Lung (tissue), 17 donors: ENCODE measurements at places on chromosomes 12 and 14. TPM values are rescaled to one million over a fixed set of nuclear protein-coding genes. Genes with fewer than 3 reads are reported as not detected.

DNA sequence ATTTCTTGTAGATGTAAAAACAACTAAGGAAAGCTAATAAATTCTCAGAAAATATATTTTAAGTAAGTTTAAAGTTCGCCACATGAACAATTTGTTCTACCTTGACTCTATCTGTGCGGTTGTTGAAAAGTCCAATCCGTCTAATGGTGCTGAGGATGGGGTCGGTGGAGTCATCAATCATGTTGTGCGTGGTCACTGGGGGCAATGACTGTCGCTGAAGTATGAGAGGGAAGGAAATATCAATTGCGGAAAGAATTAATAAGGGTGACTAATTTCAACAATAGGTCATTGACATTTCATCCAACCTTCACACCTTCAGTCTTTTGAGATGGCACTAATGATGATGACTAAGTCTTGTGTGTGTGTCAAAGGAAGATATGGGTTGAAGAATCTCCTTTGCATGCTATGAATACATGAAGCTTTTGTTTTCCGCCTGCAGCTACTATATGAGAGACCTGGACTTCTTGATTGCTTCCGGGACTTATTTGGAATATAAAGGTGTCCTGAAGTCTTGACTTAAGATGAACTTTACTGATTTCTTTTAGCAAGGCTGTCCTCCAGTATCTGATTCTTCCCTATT, 32.1 kb downstream of the SPX start:
- DNase-seq: no peak
- H3K36me3 ChIP-seq: no peaks in the 10 kb centered on the region

TAS2R30 gene
- total RNA-seq: 40.4 TPM

DNA sequence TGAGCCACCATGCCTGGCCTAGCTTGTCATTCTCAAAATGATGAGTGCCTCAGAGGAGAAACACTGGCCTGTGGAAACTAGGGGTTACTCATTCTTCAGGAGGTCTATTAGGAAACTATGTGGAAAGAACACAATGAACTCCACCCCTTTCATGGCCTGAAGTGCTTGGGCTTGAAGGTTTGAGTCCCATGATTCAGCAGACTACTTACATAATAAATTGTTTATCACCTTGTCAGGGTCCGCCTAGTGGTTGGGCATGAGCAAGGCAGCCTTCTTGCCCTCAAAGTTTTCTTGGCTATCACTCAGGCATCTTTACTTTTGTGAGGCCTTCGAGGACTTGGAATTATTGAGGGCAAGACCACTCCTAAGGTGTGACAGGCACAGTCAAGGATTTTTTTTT, 251.2 kb downstream of the ACSS3 start:
- DNase-seq: no peak
- no peak overlapping the region for H3K27ac ChIP-seq
- no peak overlapping the region for H3K4me3 ChIP-seq
- H3K36me3 ChIP-seq: no peaks in the 10 kb centered on the region

GOLT1B gene
- total RNA-seq: 34.3 TPM

GRCh38 chr12:128817111-128818015, 6.4 kb downstream of the SLC15A4 start:
- H3K4me1 ChIP-seq: peaks cover 2% of the 10 kb centered on the region
- H3K27ac ChIP-seq: peak overlapping the region; percentile 87
- no peaks in the 10 kb centered on the region for H3K27me3 ChIP-seq

- H3K4me3 ChIP-seq: no peak overlapping the region
- DNase-seq: no peak
- H3K4me1 ChIP-seq: peaks cover 2% of the 10 kb centered on the region
- no peak overlapping the region for H3K27ac ChIP-seq
- peaks cover 39% of the 10 kb centered on the region for H3K27me3 ChIP-seq
- no peaks in the 10 kb centered on the region for H3K36me3 ChIP-seq
These were observed 9.1 kb downstream of the KRT83 start for GRCh38 chr12:52312086-52312485.

GRCh38 chr12:121718653-121719239, 6.2 kb downstream of the TMEM120B start:
- no peak overlapping the region for H3K27ac ChIP-seq
- H3K36me3 ChIP-seq: no peaks in the 10 kb centered on the region
- no peak for DNase-seq
- no peaks in the 10 kb centered on the region for H3K27me3 ChIP-seq
- no peak overlapping the region for H3K4me3 ChIP-seq

- H3K27me3 ChIP-seq: no peaks in the 10 kb centered on the region
- no peaks in the 10 kb centered on the region for H3K36me3 ChIP-seq
- H3K4me1 ChIP-seq: no peaks in the 10 kb centered on the region
These were observed 354.2 kb downstream of the TMEM121 start for GRCh38 chr14:105880616-105881015.

GUCY2C gene
- not detected for total RNA-seq

DNA sequence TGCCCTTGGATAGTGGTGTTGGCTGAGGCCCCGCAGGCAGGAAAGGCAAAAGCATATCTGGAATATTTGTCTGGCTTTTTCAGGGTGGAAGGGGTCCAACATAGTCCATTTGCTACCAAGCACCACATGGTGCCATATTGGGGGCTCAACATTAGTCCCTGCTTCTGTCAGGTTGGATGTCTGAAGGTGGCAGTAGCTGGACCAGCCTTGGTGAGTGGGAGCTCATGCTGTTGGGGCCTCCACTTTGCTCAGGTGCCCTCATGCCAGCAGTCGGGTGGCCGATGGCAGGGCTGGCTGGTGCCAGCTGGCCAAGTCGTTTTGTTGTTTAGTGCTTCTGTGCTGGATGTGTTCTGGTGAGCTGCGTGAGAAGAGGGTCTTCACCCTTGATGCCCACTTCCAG, 135.3 kb downstream of the PAPOLA start:
- no peak for DNase-seq
- H3K4me3 ChIP-seq: no peak overlapping the region
- no peaks in the 10 kb centered on the region for H3K27me3 ChIP-seq
- H3K27ac ChIP-seq: no peak overlapping the region

BCL2L14 gene
- total RNA-seq: 1.8 TPM

- H3K36me3 ChIP-seq: no peaks in the 10 kb centered on the region
- DNase-seq: no peak
- no peaks in the 10 kb centered on the region for H3K4me1 ChIP-seq
- no peaks in the 10 kb centered on the region for H3K27me3 ChIP-seq
These were observed 5.0 kb downstream of the SLC8B1 start for GRCh38 chr12:113329791-113330417.

GNPNAT1 gene
- 18.3 TPM for total RNA-seq

- H3K36me3 ChIP-seq: no peaks in the 10 kb centered on the region
- DNase-seq: no peak
- H3K4me3 ChIP-seq: no peak overlapping the region
- no peaks in the 10 kb centered on the region for H3K27me3 ChIP-seq
- H3K4me1 ChIP-seq: no peaks in the 10 kb centered on the region
These were observed 46.0 kb downstream of the KCNK13 start for GRCh38 chr14:90107789-90108188.

GRCh38 chr12:76866726-76867125, 12.1 kb downstream of the CSRP2 start:
- H3K4me3 ChIP-seq: no peak overlapping the region
- H3K36me3 ChIP-seq: no peaks in the 10 kb centered on the region
- DNase-seq: no peak
- no peaks in the 10 kb centered on the region for H3K27me3 ChIP-seq
- no peak overlapping the region for H3K27ac ChIP-seq

DNA sequence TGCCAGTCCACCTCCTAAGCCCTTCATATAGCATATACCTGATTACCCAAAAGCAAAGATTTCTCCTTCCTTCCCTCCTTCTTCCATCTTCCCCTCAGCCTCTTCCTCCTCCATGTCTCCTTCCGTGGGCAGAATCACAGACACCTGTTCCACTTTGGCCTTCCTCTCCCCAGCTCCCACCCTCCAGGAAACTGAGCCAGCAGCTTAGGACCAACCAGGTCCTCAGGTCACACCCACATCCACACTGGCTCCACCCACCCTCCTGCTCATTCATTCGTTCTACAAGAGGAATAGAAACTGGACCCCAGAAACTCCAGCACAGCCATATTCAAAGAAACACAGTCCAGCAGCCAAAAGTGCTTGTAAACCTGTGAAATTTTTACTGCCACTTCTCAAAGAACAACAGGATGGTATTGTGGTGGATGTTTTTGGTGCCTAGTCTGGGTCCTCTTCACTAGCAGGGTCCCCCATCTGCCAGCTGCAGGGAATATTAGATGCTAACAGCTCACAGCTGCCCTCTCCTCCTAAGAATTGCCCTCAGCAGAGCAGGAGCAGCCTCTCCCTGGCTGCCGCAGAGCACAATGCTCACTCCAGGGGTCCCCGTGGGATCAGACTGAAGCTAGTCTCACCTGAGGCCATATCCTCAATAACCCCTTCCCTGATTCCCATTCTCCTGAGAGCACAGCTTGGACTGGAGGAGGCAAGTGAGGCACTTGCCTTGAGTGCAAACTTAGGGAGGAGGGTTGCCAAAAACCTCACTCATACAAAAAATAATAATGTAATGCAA, 18.4 kb downstream of the CMKLR1 start:
- no peak for DNase-seq
- H3K4me3 ChIP-seq: no peak overlapping the region
- H3K4me1 ChIP-seq: peaks cover 4% of the 10 kb centered on the region
- no peak overlapping the region for H3K27ac ChIP-seq
- peaks cover 7% of the 10 kb centered on the region for H3K27me3 ChIP-seq
- H3K36me3 ChIP-seq: peaks cover 3% of the 10 kb centered on the region

DNA sequence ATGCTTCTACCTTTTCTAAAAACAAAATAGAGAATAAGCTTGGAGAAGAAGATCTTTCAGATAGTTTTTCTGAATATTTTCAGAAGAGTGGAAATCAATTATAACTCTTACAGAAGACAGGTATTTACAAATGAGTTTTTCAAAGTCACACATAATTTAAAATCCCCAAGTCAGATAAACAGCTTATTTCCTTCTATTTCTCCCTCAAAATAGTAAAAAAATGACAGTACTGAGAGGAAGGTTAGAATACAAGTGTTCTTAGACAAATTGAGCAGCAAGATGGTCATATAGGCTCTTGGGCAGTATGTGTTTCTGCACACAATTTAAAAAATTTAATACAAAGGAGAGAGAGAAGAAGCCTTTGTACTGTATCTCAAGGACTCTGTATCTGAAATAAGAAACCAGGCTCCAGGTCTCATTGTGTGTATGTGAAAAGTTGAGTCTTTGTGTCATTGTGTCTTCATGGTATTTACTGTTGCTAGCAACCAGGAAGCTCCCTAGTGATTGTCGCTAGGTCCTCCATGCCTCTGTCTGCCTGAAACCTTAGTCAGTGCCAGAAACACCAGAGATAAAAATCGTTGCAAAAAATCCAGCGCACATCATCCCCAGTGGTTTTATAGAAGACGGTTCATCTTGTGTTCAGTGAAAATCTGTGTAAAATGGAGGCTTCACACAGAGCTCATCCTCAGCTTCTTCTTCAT, 12.9 kb upstream of the TUBA1A start:
- peak; percentile 43 for DNase-seq
- no peaks in the 10 kb centered on the region for H3K27me3 ChIP-seq
- H3K4me3 ChIP-seq: no peak overlapping the region
- no peak overlapping the region for H3K27ac ChIP-seq

GARIN6 gene
- total RNA-seq: not detected

ZDHHC22 gene
- not detected for total RNA-seq

APOF gene
- not detected for total RNA-seq

- H3K4me1 ChIP-seq: no peaks in the 10 kb centered on the region
- no peak overlapping the region for H3K27ac ChIP-seq
These were observed 215.2 kb downstream of the RASSF9 start for GRCh38 chr12:85621041-85621440.

- H3K4me1 ChIP-seq: no peaks in the 10 kb centered on the region
- H3K27ac ChIP-seq: no peak overlapping the region
- H3K36me3 ChIP-seq: peaks cover 11% of the 10 kb centered on the region
- no peak for DNase-seq
- H3K4me3 ChIP-seq: no peak overlapping the region
These were observed 16.5 kb downstream of the SLC15A4 start for GRCh38 chr12:128807161-128807724.

GRCh38 chr12:55142669-55143565, 16.7 kb downstream of the OR9K2 start:
- no peak overlapping the region for H3K4me3 ChIP-seq
- DNase-seq: peak; percentile 32
- no peaks in the 10 kb centered on the region for H3K4me1 ChIP-seq
- H3K27me3 ChIP-seq: no peaks in the 10 kb centered on the region
- H3K36me3 ChIP-seq: no peaks in the 10 kb centered on the region

DNA sequence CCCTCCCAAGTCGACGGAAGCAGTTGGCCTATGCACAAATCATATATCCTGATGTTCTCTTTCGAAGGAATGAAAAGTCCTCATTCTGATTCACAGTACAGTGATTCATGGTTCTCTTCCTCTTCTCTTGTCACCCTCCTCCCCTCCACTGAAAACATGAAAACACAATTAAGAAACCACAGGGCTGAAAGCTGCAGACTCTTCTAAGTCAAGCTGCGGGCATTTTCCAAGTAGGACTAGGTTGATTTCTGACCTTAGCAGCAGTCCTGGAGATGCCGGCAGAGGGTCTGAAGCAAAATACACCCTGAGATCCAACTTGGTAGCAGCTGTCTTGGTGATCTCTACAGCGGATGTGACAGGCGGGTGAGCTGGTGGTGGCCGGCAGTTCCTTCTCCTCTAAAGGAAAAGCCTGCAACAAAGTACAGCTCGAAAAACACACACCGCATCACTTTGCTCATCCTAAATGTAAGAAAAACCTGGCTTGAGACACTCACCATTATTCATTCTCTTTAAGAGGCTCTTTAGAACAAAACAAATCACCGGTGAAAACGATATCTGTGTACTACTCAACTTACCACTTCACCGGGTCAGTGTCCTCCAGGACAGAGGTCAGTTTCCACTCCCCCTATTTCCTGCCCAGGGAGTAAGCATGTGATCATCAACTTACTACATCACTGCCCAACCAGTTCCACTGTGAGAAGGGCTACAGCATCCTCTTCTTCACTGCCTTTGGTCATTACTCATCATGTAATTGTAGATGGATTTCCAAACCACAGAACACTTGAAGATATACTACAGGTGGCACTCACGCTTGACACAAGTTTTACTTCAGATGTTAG, 6.0 kb downstream of the TMCC3 start:
- H3K27ac ChIP-seq: no peak overlapping the region
- H3K36me3 ChIP-seq: peaks cover 1% of the 10 kb centered on the region
- no peak overlapping the region for H3K4me3 ChIP-seq
- H3K4me1 ChIP-seq: peaks cover 10% of the 10 kb centered on the region
- no peaks in the 10 kb centered on the region for H3K27me3 ChIP-seq

DNA sequence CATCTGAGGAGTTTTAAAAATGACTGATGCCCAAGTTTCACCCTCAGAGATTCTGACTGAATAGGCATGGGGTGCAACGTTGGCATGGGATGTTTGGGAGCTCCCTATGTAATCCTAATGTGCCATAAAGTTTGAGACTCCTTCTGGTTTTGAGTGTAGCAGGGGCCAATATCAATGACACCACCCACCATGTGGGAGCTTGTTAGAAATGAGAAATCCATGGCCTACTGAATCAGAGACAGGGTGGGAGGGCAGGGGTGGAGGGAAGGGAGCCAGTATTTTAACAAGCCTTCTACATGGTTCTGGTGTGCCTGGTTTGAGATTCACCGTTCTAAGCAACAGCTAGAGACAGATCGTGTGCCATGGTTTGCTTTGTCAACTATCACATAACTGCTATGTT, 46.1 kb downstream of the VCPKMT start:
- no peak for DNase-seq
- H3K4me1 ChIP-seq: no peaks in the 10 kb centered on the region
- H3K4me3 ChIP-seq: no peak overlapping the region
